ENCODE measurements at places on chromosomes 2 and 18.

- DNase-seq: no peak
These were observed 224.6 kb upstream of the RAB6C start for GRCh38 chr2:129754831-129755230.

GRCh38 chr2:68176657-68177056, 19.0 kb downstream of the PNO1 start:
- DNase-seq: no peak

GRCh38 chr2:19556648-19557047, 198.2 kb upstream of the OSR1 start:
- no peak for DNase-seq

- no peak for DNase-seq
These were observed 29.2 kb upstream of the HNRNPLL start for GRCh38 chr2:38631976-38632375.

All from activated T-helper 2 cell treated with anti-CD3 and anti-CD28 coated beads, Interferon-gamma antibody, Interleukin-2, Interleukin-4, amounts not matched to agents 10 μg/mL and 5 μg/mL and 100 μg/mL, durations not matched to agents 14 hours and 24 hours and 36 hours (primary cell).